ENCODE measurements at places on chromosomes 7 and 10.

- DNase-seq = no peak
Observed at GRCh38 chr7:134339475-134339874, 22.7 kb upstream of the SLC35B4 start.

DNA sequence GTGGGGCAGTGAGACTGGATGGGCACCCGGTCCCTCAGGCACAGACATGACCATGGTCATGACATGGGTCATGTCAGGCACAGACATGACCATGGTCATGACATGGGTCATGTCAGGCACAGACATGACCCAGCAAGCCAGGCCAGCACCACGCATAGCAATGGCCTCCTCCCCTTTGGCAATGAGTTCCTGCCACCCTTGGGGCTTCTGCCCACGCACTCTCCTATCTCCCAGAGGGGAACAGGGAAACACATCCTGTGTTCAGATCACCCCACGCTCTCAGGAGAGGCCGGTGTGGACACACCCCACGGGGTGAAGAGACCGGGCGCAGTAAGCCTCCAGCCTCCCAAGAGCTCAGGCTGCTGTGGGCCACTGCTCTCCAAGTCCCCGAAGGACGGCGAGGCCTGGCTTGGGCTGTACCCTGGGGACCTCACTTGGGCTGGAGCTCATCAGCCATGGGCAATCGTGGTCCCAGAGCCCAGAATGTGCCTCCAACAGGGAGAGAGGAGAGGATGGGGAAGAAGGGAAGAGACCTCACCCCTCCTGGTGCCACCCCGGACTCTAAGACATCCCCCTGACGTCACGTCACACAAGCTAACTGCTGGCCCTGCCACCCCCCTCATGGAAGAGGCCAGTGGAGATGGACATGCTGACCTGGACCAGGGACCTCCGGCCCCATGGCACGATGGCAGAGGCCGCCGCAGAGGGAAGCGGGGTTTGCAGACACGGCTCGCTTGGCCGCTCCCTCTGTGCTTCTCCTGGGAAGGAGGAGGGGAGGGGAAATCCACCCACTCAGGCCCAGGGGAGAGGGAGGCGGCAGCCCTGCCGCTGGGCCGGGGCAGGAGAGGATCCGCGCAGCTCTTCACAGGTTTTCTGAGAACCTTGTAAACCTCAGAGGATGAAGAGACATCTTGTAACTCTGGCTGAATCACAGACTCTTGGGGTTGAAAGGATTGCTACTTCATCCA, 269.6 kb downstream of the ELFN1 start:
- no peak for DNase-seq

DNA sequence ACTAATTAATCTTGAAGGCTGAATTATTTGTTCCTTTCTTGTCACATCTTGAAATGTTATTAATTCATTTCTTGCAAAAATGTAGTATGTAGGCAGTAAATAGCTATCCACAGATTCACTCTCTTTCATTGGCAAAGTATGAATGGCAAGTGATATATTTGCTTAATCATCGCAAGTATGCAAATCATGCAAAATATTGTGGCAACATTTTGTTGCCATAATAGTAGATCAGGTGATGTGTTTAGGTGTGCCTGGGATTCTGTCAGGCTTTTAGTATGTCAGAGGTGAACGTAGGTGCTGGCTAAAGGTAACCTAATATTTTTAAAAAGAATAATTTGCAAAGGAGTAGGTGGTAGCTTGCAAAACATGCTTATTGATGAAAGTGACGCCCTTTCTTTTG, 5.9 kb downstream of the MAP3K8 start:
- DNase-seq = no peak

- no peak for DNase-seq
Observed at GRCh38 chr7:11416641-11417458, 415.1 kb downstream of the THSD7A start.

DNA sequence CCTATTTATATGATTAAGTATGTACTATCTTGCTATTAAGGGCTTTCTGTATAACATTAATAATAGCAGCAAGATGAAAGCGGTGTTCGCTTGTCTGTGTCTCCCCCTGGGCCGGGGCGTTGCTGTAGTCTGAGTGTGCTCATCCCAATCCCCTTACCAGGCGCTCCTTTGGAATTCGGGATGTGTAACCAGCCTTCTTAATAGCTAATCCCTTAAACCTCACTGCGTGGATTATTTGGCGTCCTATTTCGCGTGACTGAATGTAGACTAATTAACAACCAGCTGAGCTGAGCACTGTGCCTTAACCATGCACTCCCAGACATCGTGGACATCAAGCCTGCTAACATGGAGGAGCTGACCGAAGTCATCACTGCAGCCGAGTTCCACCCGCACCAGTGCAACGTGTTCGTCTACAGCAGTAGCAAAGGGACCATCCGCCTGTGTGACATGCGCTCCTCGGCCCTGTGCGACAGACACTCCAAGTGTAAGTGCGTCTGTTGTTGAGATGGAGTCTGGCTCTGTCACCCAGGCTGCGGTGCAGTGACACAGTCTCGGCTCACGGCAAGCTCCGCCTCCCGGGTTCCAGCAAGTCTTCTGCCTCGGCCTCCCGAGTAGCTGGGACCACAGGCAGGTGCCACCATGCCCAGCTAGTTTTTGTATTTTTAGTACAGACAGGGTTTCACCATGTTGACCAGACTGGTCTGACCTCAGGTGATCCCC, 36.6 kb downstream of the BNIP3 start:
- no peak for DNase-seq

DNA sequence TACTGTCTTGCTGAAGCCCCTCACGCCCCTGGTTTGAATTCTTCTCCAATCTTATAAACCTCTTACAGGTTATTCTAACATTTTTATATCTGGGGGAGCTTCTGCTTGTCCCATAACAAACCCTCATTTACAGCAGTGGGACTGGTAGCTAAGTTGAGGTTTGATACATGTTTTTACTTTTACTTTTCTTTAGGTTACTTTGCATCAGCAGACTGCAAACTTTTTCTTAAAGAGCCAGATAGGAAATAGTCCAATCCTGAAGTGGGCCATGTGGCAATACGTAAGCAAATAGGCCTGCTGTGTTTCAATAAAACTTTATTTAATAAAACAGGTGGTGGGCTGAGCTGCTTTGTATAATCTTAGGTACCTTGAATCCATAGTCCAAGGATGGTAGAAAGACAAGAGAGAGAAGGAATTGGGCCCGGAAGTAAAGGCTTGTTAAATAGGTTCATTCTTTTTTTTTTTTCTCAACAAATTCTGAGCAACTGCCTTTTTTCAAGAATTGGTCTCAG, 27.3 kb downstream of the RAB18 start:
- DNase-seq = no peak

GRCh38 chr7:132906193-132906835, 175.6 kb downstream of the CHCHD3 start:
- DNase-seq = no peak

DNA sequence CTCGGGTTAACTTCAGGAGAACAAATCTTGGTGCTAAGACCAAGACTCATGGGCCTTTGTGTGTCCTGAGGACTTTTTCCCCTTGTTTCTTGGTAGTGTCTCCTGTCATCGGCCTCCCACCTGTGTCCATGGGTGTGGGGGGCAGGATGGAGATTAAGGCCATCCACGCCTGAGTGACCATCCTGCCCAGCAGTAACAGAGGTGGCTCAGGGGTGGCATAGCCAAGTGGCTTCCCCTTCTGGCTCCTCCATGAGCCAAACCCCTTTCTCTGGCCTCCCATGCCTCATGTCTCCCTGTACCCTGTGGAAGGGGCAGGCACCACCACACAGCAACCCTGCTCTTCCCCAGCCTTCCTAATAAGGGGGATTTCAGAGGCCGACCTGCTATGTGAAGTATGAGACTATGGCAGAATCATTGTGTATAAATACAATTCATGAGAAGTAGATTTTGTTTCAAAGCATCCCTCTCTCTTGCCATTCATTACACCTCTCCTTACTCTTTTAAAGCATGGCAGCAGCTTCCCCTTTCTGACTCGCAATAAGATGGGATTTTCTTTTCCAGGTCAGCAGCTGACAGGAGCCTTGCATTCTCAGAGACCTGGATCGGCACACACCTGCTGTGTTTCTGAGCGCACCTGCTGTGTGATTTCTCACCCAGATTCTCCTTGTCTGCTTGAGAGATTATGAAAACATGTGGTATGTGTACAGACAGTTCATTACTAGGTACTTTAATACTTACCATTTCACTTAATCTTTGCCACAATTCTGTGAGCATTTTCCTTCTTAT, 102.5 kb downstream of the XPNPEP1 start:
- no peak for DNase-seq

- no peak for DNase-seq
Observed at GRCh38 chr7:106134241-106134640, 22.1 kb upstream of the SYPL1 start.

- no peak for DNase-seq
Observed at GRCh38 chr7:137937202-137937560, 64.7 kb downstream of the CREB3L2 start.

DNA sequence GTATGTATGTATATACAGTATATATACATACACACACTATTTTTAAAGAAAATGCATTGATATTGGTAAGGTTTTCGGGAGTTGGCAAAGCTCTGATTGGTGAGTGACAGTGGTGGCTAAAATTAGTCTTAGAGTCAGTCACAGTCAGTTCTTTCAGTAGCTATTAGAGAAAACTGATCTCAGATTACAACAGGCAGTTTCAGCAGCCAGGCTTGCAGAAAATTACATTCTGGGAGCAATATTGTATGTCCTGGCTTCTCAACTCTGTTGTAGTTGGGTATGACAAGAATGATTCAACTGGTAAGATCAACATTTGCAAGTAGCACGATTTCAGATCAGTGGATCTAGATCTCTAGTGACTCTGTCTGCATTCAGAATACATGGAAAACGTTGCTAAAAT, 897.9 kb upstream of the AUTS2 start:
- no peak for DNase-seq

DNA sequence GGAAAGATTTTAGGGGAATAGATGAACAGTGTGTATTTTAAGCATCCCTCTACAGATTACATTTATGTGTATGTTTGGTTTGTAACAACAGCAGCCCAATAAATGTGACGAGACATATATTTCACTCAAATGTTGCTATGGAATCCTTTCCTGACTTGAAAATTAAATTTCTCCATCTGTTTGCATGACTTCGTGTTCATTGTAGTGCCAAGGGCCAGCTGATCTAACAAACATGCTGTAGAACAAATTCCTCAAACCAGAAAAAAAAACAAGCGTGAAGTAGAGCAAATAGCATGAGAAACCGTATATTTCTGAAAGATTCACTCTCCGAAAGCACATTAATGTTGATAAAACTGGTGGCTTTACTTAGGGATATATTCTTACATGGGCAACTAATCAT, 87.8 kb downstream of the NRCAM start:
- no peak for DNase-seq

DNA sequence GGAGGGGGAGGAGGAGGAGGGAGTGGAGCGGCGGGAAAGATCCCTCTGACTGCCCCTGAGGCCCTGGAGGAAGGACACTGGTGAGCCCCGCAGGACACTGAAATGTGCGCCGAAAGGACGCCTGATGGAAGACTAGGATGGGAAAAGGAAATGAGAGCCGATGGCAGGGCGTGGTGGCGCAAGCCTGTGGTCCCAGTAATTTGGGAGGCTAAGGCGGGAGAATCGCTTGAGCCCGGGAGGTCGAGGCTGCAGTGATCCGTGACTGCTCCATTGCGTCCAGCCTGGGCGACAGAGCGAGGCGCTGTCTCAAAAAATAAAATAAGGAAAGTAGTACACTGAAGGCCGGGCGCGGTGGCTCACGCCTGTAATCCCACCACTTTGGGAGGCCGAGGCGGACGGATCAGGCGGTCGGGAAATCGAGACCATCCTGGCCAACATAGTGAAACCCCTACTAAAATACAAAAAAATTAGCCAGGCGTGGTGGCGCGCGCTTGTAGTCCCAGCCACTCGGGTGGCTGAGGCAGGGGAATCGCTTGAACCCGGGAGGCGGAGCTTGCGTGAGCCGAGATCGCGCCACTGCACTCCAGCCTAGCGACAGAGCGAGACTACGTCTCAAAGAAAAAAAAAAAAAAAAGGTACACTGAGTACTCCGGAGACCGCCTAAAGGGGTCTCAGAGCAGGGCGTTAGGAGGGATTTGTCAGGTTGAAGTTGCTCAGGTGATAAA, 561 bp upstream of the HNRNPF start:
- no peak for DNase-seq

DNA sequence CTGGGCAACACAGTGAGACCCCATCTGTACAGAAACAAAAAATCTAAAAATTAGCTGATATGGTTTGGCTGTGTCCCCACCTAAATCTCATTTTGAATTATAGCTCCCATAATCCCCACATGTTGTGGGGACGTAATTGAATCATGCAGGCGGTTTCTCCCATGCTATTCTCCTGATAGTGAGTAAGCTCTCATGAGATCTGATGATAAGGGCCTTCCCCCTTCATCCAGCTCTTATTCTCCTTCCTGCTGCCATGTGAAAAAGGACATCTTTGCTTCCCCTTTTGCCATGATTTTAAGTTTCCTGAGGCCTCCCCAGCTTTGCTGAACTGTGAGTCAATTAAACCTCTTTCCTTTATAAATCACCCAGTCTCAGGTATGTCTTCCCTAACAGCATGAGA, 136.5 kb downstream of the SFMBT2 start:
- DNase-seq = no peak

DNA sequence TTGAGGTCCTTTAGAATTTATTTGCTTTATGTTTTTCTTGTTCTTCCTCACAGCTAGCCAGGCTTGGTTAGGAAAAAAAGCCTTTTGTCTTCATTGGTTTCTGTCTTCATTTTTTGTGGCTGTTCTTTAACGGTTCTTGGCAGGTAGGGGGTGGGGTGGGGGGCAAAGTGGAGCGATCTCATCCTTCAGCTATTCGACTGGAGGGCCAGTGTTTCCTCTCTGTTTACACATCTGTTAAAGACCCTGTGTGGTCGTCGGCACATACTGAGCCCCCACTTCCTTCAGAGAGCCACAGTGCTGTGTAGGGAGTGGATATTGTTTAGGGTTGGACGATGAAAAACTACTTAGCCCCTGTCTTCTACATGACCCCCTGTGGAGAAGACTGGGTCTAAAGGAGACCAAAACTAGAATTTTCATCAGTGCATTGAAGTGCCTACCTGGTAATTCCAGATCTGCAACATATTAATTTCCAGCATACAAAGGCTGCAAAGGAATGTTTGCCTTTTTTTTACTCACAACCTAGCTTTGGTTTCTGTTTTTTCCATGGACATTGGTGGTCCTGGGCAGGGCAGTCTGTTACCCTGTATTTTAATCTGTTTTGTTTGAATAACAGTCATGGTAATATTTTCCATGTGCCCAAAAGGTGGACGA, 29.0 kb downstream of the PRPF18 start:
- no peak for DNase-seq

DNA sequence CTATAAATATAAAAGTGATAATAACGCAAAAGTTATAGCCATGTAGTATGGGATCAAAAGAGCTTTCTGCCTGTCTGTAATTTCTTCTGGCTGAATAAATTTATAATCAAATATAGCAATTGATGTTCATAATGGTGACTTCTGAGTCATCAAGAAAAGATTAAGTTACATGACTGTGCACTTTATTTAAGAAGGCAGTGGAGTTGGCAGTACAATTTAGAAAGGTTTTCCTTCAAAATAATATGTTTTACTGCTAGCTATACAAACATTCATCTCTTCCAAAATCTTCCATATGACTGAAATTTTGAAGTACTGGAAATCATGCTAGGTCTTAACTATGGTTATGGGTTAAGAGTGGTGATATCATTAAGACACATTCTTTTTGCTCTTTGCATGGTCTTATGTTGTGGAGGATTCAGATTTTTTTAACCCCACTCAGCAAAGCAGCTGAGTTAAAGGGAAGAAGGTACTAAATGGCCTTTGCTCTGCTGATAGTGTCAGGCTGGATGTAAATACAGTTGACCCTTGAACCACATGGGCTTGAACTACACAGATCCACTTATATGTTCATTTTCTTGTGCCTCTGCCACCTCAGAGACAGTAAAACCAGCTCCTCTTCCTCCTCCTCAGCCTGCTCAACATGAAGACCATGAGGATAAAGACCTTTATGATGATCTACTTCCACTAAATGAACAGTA, 323.6 kb downstream of the BBS9 start:
- no peak for DNase-seq
